ENCODE measurements at places on chromosomes 1 and 21.

DNA sequence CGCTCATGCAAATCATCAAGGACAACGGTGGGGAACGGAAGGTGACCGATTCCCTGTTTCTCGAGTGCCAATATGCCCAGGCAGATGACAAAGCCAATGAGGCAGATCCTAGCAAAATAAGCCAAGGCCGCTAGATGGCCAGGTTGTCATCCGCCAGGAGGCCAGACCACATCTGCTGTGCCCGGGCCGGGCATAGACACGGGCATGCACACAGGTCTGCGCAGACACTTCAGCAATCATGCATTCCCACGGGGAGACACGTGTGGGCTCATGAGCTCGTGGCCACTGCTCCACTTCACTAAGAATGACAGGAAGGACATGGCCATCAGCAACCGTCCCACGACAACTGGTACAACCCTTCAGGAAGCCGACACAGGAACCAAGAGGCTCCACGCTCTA lies 23.4 kb downstream of the WDR4 start:
- no peak for DNase-seq

DNA sequence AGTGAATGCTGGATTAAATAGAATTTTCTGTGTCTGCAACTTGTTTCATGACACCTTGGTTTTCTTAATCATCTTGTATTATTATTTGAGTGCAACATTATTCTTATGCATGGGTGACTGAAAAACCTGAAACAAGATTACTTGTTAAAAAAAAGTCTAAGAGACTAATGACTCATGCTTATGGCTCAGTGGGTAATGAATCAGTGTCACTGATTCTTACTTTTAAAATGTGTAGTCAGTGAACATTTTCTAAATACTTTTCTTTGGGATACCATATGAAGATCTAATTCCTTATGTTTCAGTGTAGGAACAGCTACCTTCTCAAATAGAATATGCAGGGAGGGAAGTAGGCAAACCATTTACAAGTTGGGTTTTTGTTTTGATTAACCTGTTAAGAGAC lies 65.5 kb downstream of the PRKAA2 start:
- no peak for DNase-seq

DNA sequence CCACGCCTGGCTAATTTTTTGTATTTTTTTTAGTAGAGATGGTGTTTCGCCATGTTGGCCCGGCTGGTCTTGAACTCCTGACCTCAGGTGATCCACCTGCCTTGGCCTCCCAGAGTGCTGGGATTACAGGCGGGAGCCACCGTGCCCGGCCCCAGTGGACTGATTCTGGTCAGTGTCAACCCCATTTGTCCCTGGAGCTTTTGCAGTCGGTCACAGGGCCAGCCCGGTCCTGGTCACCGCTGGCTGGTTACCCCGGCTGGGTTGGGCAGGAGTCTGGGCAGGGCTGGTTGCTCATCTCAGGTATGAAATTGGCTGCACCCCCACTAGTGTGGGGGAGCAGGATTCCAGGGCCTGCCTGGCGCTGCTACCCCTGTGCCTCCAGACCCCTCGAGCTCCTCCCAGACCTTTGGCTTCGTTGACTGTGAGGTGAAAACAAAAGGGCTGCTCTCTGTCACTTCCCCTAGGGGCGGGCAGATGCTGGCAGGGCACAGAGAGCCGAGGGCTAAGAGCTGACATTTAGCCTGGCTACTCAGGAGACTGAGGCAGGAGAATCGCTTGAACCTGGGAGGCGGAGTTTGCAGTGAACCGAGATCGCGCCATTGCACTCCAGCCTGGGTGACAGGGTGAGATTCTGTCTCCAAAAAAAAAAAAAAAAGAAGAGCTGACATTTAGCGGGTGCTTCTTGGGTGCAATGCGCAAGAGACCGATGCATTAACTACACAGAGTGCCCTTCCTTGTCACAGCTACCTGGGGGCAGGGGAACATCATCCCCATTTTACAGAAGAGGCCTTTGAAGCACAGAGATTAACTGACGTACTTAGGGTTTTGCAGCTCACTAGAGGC lies 10.6 kb downstream of the TNFRSF1B start:
- DNase-seq = peak; percentile 51

DNA sequence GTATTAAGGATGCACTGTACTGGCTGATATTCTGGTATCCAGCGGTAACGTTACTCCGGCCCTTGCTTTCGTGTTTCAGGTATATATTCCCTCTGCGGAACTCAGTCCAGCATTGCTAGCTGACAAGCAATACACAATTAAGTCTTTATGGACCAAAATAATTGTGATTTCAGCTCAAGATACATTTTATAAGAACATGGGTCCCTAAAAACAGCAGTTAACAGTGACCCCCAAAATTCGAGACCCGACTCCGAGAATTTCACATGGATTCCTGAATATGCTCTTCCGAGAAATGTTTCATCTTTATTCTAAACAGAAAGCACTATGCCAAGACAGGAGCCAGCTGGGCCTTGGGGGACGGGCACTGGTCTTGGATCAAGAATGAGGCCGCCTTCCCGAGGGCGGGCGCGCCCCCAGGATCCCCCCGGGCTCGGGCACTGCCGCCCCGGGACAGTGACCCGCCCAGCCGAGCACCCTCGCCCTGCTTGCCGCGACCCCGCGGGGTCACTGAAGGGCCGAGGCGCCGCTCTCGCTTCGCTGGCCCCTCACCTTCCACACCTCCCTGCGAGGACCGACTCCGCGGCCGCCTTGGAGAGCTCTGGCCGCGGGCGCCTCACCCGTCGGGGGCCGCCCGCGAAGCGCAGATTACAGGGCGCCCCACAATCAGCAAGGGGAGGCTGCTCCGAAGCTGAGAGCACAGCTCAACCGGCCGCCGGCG lies 610 bp downstream of the SCYL3 start:
- peak; percentile 5 for DNase-seq

GRCh38 chr21:36310016-36310415 lies 10.0 kb upstream of the MORC3 start:
- no peak for DNase-seq

GRCh38 chr21:44510508-44511218 lies 29.3 kb downstream of the KRTAP10-1 start:
- peak; percentile 62 for DNase-seq

GRCh38 chr1:109361649-109362048 lies 36.1 kb downstream of the SORT1 start:
- no peak for DNase-seq

DNA sequence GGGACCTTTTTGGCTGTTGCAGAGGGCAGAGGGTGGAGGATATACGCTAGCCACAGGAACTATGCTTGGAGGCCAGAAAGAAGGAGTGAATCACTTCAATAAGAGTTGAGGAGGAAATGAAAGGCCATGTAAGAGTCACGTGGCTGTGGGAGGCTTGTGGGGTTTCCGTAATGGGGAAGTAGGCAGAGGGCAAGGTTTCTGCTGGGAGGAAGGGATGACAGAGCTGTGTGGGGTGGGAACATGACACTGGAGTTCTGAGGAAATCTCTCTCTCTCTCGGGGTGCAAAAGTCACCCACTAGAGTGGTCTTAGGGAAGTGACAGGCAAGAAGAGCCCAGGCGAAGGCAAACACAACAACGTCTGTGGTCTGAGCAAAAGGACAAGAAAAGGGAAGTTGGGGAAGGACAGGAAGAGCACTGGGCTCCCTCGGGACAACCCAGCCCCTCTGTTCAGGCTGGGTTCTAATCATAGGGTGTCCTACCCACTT lies 3.9 kb upstream of the CD1C start:
- DNase-seq = peak; percentile 96

- peak; percentile 69 for DNase-seq
Measured at GRCh38 chr1:83998498-83999315, at the start of gene TTLL7. Gene TTLL7 (minus strand): TSS chr1:83999132. CDS start chr1:83952211, 46,921 bp downstream.

DNA sequence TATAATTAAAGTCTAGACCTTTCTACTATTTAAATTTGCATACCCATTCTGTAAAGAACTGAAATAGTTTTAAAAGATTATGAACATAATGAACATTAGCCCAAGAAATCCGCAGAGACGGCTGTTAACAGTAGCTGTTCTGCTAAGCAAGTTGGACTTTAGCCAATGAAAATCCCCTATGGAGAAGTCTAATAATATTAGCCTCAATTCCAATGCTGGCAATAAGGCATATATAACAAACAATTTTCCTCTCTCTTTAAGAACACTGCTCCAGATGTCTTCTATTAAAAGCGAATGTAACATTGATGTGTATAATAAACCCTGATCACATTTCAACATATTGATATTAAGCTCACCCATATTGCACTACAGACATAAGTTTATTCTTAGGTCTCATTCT lies 221.3 kb upstream of the KCTD3 start:
- DNase-seq = no peak

GRCh38 chr1:153771841-153772593 lies 3.2 kb upstream of the SLC27A3 start:
- no peak for DNase-seq

GRCh38 chr1:23343221-23344110 lies 618 bp downstream of the HNRNPR start:
- peak; percentile 60 for DNase-seq

- no peak for DNase-seq
Measured at GRCh38 chr1:43671626-43672330, 21.8 kb downstream of the KDM4A start.

- DNase-seq = no peak
Measured at GRCh38 chr1:13780780-13781179, 80.8 kb downstream of the PRDM2 start.

GRCh38 chr1:202661136-202661845 lies 49.0 kb downstream of the SYT2 start:
- no peak for DNase-seq

DNA sequence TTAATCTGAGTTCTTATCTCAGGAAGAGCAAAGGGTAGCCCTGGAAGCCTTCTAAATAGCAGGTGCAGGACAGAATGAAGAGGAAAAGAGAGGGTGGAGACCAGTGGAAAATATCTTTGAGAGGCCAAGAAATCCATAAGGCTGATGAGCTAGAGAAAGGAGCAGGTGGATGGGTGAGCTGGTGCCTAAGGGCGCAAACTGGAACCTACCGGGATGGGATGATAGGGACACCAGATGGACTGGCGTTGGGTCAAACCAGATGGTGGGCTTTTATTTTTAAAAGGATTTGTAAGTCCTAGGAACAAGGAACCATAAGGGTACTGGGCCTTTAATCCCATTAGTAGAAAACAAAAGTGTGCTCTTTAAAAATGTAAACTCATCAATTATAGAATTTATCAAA lies 59.7 kb downstream of the RGL1 start:
- no peak for DNase-seq

- DNase-seq = peak; percentile 82
Measured at GRCh38 chr1:32334864-32335534, 1.0 kb downstream of the MARCKSL1 start.

DNA sequence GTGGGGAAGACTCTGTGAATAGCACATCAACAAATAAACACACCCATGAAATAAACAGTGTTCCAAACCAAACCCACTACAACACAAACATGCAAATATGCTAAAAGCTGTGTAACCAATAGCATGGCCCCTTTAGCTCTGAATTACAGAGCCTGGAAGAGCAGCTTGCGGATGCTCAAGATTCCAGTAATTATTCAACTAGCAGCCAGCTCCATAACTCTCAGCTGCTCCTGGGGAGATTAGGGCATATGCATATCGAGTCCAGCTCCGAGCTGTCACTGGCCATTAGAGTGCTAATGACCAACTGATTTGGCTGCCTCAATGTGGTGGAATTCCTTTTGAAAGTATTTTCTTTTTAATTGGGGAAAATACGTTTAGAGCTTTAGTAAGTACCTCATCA lies 207.1 kb downstream of the HHAT start:
- no peak for DNase-seq

GRCh38 chr1:208164609-208165008 lies 79.6 kb downstream of the PLXNA2 start:
- no peak for DNase-seq

GRCh38 chr1:15068997-15069396 lies 84.5 kb upstream of the TMEM51 start:
- DNase-seq = no peak

- DNase-seq = peak; percentile 77
Measured at GRCh38 chr1:205680073-205680851, at the start of gene SLC45A3. Gene SLC45A3 (minus strand): TSS chr1:205680509. CDS start chr1:205664656, 15,853 bp downstream.

DNA sequence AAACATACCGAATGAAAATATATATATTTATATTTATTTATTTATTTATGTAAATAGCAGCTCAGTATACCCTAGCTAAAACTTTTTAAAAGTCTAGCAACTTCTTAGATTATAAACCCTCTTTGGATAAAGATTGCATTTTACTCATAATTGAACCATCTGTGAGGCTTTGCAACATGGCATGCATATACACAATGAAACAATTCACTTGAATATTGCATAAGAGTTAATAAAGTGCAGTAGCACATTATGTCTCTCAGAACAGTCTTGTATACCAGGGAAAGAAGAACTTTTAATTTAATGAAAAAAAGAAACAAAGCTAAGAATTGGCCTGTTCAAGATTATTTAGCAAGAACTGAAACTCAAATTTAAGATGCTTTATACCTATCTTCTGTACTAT lies 1363.9 kb upstream of the ADGRL2 start:
- no peak for DNase-seq

DNA sequence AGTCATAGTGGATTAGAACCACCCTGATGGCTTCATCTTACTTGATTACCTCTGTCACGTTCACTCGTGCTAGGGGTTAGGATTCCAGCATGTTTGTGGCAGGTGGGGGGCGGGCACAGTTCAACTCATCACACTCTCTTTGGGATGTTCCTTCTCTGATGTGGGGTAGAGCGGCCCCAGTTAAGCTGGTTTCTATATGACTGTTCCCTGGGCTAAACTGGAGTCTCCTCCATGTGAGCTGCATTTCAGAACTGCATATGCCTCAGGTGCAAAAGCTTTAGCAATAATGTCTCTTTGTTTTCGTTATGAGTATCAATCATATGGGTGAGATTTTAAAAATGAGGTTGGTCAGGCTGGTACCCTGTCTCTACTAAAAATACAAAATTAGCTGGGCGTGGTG lies 393.2 kb downstream of the RPS6KC1 start:
- no peak for DNase-seq

Measured in suppressor macrophage (primary cell).